ENCODE measurements at places on chromosomes 2 and 18.

DNA sequence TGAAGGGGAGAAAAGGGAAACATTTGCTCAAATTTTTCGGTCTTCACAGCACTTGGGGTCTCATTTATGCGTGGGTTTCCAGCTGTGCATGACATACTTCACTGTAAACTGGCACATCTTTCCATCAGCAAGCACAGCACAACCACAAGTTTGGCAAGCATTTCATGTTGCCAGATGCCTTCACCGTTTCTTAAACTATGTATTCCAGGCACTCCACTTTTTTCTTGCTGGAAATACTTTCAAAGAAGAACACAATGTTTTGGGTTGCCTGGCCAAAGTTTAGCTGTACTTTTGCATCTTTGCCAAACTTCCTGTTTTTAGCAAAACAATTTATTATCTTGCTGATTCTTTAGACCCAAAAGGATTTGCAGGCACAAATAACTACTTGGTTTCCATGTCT, 194.6 kb upstream of the MEIS1 start:
- no peak for DNase-seq

- DNase-seq: no peak
Observed at GRCh38 chr2:239912171-239912937, 112.8 kb downstream of the NDUFA10 start.

GRCh38 chr2:74242354-74243071, 44.1 kb downstream of the MTHFD2 start:
- no peak for DNase-seq

GRCh38 chr2:96655526-96655925, 13.0 kb downstream of the FER1L5 start:
- peak; percentile 60 for DNase-seq

All from inflammatory macrophage treated with lipopolysaccharide for 1 hour (primary cell).